ENCODE measurements at places on chromosomes 6 and 20. TPM values are rescaled to one million over a fixed set of nuclear protein-coding genes. Genes with fewer than 3 reads are reported as not detected.
A peak's percentile ranks its signal among the peaks of the same experiment; 100 is the strongest.

DNA sequence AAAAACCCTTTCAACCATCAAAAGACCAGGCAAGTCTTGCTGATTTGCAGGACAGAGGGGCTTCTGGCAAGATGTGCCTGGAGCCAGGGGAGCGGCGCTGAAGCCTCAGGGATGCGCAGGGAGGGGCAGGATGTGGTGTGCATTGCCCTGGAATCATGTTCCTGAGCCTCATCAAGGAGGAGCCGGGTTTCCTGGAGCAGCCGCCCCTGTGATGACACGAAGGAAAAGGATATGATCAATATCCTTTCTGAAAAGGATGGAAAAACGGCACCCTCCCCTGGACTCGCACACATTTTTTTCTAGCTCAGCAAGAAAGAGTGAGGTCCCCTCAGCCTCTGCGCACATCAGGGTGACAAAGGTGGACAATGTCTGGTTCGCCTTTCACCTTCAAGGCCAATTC lies 173.1 kb upstream of the SSTR4 start:
- ATAC-seq = no peak

- peak; percentile 51 for ATAC-seq
These were observed 143.5 kb upstream of the NOX3 start for GRCh38 chr6:155599160-155599559.

Gene LAMA4
- total RNA-seq = 6.0 TPM

Gene FAM217A
- total RNA-seq = 0.49 TPM

Data from motor neuron (in vitro differentiated cells).